Sciatic nerve (tissue), 2 donors: ENCODE measurements at places on chromosomes 12 and 14. TPM values are rescaled to one million over a fixed set of nuclear protein-coding genes. Genes with fewer than 3 reads are reported as not detected.
A peak's percentile ranks its signal among the peaks of the same experiment; 100 is the strongest.

Gene TBC1D30
- 6.2 TPM for total RNA-seq

- peak; percentile 51 for DNase-seq
These were observed 162.5 kb upstream of the RTL1 start for GRCh38 chr14:101065696-101066694.

DNA sequence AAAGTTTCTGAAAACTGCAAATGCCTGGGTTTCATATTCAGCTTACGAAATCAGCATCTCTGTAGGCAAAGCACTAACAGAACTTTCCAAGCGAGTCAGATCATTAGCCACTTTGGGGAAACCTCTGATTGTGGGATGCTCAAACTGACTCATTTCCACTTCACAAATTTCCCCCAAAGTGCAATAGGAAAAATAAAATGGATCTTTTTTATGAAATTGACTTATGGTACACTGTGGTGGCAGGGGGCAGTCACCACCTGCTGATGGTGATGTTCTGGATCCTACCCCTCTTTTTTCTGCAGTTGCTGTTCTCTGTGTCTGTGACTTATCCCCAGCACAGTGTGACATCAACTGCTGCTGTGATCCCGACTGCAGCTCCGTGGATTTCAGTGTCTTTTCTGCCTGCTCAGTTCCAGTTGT lies 5.6 kb downstream of the TCTN1 start:
- DNase-seq, result no peak

GRCh38 chr14:68563251-68564131 lies 229.4 kb downstream of the ZFP36L1 start:
- no peak for DNase-seq

Gene NAV3
- total RNA-seq, result 50.9 TPM

DNA sequence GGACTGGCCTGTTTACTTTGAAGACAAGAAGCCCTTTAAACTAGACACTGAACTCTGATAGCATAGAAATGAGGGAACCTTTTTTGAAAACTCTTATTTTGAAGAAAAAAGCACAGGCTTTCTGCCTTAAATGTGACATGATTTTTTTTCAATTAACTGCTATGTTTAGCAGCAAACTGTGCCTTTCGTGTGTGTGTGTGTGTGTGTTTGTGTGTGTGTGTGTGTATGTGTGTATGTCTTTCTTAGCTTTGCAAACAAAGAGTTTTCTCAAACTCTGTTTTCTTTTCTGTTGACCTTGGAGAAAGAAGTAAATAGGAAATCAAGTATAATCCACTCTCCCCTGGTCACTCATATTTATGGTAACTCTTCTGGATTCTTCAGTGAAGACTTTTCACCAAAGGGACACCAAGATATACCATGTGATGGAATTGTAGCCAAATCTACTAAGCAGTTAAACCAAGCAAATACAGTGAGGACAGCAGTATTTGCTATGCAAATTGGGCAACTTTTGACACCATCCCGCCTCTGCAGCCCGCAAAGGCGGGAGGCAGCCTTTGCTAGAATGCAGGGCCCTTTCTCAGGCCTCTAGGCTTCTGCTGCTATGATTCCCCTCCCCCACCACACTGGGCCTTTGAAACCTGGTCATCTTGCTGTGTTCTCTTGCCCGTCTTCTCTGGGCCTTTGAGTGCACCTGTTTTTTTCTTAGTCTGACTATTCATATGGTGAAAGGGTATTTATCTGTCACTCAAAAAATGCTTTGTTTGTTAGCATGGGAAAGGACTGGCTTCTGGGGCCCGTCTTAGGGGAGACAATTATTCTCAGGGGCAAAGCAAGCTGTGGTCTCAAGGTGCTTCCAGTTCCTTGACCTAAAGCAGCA lies 107.9 kb downstream of the MYRFL start:
- no peak for DNase-seq

- no peak for DNase-seq
These were observed 3.3 kb upstream of the SMARCC2 start for GRCh38 chr12:56192582-56192981.

DNA sequence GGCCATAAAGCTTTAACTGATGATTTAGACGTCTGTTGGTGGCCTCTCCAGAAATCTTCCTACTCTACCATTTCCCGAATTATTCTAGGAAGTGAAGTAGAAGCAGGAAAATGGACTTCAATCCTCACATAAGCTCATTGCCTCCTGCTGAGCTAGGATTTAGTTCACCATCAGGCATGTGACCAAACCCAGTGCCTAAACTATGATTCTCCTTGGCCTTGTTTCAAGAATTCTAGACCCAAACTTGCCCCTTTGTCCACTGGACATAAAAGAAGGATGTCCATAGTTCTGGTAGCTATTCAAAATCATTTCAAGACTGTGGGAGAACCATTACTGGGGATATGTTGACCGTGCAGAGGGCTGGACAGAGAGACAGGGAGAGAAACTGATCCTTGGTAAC lies 105.8 kb downstream of the C12orf50 start:
- DNase-seq, result no peak

DNA sequence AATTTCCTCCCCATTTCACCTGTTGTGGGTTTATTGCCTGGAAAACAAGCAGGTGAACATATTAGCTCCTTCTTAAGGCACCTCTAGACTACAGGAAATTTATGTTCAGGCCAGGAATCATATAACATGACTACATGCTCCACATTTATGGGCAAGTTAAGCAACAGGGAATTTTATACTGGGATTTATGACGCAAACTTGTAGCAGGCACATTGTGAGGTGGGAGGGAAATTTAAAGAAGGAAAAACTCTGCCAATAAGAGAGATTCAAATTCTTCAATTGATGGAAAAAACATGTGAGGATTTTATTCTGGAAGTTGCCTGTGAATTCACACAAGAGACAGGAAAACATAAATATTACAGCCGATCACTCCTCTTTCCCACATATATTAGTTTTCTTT lies 93.9 kb downstream of the TBC1D30 start:
- DNase-seq, result no peak

Gene CISTR
- not detected for total RNA-seq

DNA sequence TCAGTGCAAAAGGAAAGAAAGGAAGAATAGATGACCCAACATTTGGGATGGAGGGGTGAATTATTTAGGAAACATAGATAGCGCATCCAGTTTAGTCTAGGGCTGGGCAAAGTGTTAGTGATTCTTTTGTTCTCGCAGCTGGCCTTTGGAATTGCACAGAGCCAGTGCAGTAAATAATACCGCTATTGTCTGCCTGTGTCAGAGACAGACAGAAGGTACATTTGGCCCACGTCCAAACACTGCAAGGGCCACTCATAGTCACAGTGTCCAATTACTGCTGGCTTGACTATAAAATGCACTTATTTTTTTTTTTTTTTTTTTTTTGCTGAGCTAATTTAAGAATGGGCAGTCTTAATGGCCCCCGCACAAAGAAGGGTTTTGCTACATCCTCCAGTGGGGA lies 638.6 kb downstream of the BCL11B start:
- no peak for DNase-seq

Gene APOF
- total RNA-seq, result not detected

GRCh38 chr12:88628856-88629509 lies 48.7 kb upstream of the KITLG start:
- DNase-seq, result no peak

DNA sequence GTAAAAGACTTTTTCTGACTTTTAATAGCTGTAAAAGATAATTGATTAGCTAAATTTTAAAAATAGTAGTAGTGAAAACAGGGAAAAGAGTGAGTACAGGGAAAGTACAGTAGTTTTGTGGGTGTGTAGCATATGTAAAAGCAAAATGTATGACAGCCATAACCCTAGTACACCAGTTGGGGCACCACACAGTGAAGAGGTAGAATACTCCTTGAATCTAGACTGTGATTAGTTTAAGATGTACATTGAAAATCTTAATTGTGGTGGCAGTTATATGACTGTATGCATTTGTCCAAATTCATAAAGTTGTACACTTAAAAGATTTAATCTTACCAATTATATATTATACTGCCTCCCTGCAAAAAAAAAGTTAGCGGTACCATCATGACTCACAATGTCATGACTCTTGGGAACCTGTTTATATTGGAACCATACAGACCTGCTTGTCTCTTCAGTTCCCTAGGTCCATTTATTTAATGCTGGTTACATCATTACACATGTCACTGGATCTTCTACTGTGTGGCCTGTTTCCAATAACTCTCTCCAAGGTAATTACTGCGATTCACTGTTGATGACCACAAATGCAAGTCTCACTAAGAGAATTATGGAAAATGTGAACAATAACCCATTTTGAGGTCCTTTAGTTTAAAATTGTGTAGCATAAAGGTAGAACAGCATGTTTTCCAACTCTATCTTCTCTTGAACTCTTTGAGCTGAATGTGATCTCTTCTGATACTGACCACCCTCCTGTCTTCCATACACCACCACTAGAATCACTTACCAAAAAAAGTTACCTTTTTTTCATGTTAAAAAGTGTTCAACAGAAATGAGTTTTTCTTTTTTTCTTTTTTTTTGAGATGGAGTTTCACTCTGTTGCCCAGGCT lies 264.2 kb upstream of the AMIGO2 start:
- no peak for DNase-seq

Gene GARIN6
- total RNA-seq, result not detected

GRCh38 chr12:32305163-32305562 lies 94.2 kb upstream of the FGD4 start:
- DNase-seq, result no peak

- DNase-seq, result no peak
These were observed 174.6 kb downstream of the STXBP6 start for GRCh38 chr14:24875203-24875838.

Gene WNT1
- not detected for total RNA-seq

GRCh38 chr14:71725922-71726579 lies 206.2 kb upstream of the RGS6 start:
- DNase-seq, result no peak

- peak; percentile 68 for DNase-seq
These were observed 86.5 kb upstream of the DIO3 start for GRCh38 chr14:101474563-101475455.

- no peak for DNase-seq
These were observed 42.8 kb upstream of the CMKLR1 start for GRCh38 chr12:108381787-108382436.

DNA sequence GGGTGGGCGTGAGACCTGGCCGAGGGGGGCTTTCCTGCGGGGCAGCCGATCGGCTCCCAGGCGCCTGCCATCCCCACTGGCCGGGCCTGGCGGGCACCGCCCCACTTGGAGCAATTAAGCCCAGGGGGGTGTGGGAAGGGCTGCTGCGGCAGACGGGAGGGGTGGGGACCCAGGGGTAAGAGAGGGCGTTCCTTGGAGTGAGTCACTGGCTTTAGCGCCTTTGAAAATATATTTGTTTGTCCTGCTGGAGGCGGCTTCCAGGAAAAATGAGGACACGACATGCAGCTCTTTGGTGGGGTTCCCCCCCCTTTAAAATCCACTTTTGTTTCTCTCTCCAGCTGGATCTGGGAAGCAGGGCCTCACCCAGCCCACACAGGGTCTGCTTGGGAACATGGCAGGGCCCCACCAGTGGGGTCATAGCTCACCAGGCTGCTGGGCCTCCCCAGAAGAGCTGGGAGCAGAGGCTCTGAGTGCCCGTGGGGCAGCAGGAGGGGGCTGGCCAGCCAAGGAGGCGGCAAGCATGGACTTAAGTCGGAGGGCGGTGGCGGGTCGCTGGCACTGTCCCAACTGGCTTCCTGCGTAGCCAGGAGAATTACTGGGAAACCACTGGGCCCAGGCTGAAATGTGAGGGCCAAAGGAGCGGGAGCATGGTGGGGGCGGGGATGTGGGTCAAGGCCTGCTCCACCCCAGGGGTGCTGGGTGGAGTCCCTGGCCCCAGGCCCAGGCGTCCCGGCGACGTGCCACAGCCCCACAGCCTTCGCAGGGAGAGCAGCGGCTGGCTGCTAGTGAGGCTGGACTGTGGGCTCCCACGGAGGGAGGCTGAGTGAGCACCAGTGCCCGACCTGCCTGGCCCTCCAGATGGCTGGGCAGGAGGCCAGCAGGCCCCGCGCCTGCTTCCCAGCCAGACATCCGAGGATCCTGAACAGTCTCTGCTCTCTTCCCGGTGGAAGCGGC lies 128.0 kb downstream of the RFLNA start:
- peak; percentile 96 for DNase-seq

Gene MMP17
- total RNA-seq, result 12.6 TPM

DNA sequence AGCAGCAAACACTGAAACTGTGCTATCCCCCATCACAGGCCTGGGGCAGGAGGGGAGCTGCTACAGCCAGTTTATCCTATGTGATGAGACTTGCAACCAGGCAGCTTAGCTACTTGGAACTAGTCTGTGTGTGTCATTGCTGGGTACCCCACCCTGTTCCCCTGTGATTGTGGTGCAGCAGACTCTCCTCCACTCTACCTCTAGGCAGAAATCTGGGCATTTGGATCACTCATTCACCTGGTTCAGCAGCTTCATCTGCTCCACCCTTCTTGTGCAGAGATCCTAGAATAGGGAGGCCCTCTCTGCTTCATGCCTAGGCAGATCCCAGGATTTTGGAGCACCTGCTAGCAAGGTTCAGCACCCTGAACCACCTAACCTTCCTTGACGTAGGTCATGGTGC lies 8.8 kb downstream of the TAS2R13 start:
- no peak for DNase-seq

Gene CNIH1
- total RNA-seq, result 73.1 TPM

DNA sequence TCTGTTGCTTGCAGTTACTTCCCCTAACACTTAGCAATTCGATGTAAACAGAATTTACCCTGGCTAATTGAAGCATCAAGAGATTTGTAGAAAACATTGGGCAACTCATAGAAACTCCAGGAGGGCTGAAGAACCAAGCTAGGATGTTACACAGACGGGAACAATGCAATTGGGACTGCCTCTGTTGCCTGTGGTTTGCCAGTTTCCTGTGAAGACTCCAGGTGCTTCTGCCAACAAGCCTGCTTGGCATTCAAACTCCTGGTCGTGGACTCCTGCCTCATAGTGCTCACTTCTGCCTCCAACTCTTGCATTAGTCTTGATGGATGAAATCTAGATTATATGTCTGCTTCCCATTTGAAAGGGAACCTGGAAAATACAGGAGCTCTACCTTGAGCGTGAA lies 246.0 kb downstream of the BMP4 start:
- no peak for DNase-seq

Gene DTX1
- total RNA-seq, result 10.1 TPM

- DNase-seq, result no peak
These were observed 14.1 kb downstream of the SUSD6 start for GRCh38 chr14:69625299-69626131.

DNA sequence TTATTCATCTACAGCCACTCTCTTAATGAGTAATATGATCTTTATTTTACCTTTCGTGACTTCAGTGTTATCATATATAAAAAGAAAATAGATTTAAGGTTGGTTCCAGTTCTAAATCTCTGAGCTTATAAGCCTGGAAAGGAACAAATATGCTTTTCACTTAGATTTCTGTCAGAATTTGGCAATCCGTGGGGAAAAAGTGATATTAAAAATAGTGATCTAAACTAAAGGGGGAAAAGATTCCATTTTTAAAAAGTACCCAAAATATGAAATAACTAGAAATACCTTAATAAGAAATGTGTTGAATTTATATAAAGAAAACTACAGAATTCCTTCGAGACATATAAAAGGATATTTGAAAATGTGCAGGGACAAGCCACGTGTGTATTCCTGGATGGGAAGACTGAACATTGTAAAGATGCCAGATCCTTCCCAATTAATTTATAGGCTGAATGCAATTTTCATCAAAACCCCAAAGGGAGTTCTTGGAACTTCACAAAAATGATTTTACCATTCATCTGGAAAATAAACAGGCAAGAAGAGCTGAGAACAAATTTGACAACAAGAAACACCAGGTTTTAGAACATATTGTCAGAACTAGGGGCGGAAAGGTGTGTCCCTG lies 142.5 kb downstream of the EFCAB11 start:
- DNase-seq, result no peak

Gene GDF3
- total RNA-seq, result 1.3 TPM

GRCh38 chr14:67269298-67270060 lies 28.2 kb downstream of the PALS1 start:
- no peak for DNase-seq
